ENCODE measurements at places on chromosomes 4 and X.

DNA sequence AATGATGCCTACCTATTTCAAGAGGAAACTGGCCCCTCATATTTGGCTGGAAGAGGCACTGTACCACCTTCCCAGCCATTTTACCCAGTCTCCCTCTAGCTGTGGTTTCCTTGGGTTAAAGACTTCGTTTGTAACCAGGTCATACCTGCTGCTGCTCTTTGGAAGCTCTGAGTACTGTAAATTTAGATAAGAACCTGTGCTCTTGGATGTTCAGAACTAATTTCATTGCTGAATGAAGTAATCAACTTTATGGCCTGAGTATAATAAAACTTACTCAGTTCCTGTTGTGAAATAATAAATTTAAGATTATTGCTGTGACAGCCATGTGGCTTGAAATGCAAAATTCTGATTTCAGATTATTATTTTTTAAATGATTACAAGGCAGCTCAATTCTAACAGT, 12.2 kb downstream of the MTTP start:
- no peak for DNase-seq

DNA sequence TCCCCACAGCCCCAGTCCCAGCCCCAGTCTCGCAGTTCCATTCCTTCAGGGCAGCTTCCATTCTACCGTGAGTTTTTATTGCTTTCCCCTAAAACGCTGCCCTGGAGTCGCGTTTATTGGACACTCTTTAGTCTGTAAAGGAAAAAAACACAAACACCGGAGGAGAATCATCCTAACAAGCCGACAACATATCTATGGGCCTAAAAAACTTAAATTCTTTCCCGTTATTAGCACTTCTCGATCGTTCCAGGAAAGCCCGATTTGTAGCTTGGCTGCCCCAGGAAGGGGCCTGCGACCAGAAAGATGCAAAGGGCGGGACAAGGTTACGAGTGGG, 178.5 kb downstream of the CBR4 start:
- DNase-seq, result no peak

DNA sequence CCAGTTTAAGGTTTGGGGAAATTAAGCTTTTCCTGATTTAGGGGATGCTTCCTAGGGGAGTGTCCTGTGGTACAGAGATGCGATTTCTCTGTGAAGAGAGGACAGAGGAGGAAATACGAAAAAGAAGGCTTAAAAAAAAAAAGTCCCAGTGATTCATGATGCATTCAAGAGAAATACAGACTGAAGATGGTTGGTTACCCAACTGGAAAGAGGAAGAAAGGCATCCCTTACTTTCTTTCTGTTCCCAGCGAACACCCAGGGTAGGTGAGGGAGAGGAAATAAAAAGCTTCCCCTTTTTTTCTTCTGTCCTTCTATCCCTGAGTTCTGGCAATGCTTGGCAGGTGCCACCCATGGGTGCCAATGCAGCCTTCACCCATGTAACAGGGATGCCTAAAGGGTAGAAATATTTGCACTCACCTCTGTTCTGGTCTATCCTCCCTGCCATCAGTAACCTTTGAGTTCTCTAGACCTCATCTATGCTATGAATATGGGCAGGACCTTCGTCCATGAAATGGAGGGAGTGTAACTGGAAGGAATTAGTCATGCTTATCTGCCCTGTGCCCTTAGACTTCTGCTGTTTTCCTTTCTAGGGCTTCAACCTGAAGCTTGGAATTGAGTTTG, 230.1 kb upstream of the GALNTL6 start:
- no peak for DNase-seq

GRCh38 chr4:15525080-15525479, 55.4 kb downstream of the CC2D2A start:
- no peak for DNase-seq

DNA sequence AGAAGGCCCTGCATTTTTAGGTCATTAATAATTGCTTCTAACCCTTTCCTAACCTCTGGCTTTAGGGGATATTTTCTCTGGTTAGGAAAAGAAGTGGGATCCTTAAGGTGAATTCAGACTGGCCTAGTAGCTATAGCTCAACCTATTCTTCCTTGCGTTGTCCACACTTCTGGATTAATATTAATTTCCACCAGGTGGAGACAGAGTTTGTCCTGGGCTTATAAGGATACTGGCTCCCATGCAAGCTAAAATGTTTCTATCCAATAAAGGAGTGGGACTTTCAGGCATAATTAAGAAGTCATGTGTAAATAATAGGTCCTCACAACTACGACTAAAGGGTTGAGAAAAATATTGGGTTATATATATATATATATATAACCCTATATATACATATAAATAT, 860.0 kb upstream of the POU3F4 start:
- DNase-seq, result no peak

GRCh38 chrX:43718546-43718945, 62.4 kb downstream of the MAOA start:
- no peak for DNase-seq

GRCh38 chr4:145709336-145709735, 29.4 kb downstream of the C4orf51 start:
- DNase-seq, result no peak

Measured in A673 (cell line).